ENCODE measurements at places on chromosomes 11 and 22. TPM values are rescaled to one million over a fixed set of nuclear protein-coding genes. Genes with fewer than 3 reads are reported as not detected.

Gene GRIA4
- 0.38 TPM for polyA plus RNA-seq

GRCh38 chr22:49255741-49256318 is 571.8 kb downstream of the BRD1 start:
- DNase-seq: no peak

DNA sequence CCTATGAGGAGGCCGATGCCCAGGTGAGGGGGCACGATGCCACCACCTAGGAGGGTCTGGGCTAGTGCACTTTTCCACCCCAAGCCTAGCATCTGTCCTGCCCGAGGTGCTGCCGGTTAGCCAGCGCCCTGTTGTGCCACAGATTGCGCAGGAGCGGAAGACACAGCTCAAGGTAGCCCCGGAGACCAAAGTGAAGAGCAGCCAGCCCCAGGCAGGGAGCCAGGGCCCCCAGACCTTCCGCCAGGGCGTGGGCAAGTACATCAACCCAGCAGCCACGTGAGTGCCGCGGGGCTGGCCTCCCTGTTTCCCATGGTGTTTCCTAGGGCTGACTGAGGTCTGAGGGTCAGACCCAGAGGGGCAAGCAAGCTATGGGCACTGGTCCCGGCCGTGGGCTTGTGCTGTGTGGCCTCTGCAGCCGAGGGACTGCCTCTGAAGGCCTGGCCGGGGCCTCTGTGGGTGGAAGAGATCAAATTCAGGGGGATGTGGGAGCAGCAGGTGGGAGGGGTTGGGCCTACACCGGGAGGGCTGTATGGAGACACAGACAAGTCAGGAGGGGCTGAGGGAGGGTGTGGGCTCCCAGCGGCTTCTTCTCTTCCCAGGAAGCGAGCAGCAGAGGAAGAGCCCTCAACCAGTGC is 29.1 kb downstream of the PPIL2 start:
- DNase-seq: no peak

Gene SLC22A8
- 40.9 TPM for polyA plus RNA-seq

DNA sequence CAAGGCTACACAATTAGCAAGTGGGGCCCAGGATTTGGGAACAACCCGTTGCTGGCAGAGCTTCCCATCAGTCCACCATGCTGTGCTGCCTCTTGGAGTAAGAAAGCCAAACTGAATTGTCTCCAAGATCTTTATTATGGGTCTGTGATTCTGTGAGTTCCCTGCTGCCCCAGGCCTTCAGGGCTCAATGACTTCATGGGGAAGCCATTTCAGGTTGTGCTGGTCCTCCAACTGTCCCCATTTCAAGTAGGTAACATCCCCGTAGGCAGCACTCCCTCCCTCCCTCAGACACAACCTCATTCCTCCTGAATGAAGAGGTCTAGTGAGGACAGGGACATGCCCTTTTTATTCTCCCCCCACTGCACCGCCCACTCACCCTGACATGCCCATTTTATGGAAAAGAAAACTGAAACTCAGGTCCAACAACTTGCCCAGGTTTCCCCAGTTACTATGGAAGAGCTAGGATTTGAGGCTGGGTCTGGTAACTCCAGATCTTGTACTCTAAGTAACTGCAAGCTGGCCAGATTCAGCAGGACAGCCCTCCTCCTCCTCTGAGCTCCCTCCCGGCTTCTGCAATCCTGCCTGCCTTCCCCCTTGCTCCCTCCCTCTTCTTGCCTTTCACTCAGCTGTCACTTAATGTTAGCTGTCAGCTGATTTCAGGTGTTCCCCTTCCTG is 8.2 kb upstream of the YWHAH start:
- no peak for DNase-seq

- no peak for DNase-seq
Measured at GRCh38 chr22:48031589-48031988, 1269.1 kb downstream of the TBC1D22A start.

GRCh38 chr11:70353900-70354568 is 44.3 kb upstream of the CTTN start:
- no peak for DNase-seq

DNA sequence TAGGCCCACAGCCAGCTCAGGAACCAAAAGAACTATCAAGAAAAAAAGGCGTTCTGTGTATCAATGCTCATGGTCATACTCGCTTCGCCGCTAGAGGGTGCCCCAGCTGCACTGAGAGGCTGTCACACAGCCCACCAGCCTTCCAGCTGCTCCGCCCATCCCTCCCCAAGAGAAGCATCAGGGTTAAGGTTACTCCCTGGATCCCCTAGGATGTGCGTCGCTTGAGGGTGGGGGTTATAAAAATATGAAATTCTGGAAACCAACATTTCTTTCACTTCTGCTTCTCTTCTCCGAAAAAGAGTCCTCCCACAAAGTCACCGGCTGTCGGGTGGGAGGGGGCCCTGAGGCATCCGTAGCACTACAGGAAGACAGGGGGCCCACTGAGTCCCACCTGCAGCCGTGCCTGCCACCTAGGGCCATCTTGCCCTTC is 1.7 kb downstream of the CBX6 start:
- peak; percentile 72 for DNase-seq

Gene ADAMTS8
- polyA plus RNA-seq: 2.7 TPM

Gene MYBPC3
- polyA plus RNA-seq: 0.14 TPM
